ENCODE measurements at places on chromosomes 1 and 21. TPM values are rescaled to one million over a fixed set of nuclear protein-coding genes. Genes with fewer than 3 reads are reported as not detected.

Gene ERICH3
- total RNA-seq, result 0.47 TPM

Gene TLR5
- total RNA-seq, result 0.88 TPM

Gene CDA
- total RNA-seq, result 3.2 TPM

Gene RBM11
- 1.4 TPM for total RNA-seq

GRCh38 chr1:165928075-165928731 lies 100.8 kb downstream of the UCK2 start:
- DNase-seq, result peak; percentile 57

GRCh38 chr1:99704356-99704816 lies 58.5 kb downstream of the PALMD start:
- no peak for DNase-seq

- DNase-seq, result no peak
Observed at GRCh38 chr1:24386241-24386640, 27.3 kb downstream of the STPG1 start.

DNA sequence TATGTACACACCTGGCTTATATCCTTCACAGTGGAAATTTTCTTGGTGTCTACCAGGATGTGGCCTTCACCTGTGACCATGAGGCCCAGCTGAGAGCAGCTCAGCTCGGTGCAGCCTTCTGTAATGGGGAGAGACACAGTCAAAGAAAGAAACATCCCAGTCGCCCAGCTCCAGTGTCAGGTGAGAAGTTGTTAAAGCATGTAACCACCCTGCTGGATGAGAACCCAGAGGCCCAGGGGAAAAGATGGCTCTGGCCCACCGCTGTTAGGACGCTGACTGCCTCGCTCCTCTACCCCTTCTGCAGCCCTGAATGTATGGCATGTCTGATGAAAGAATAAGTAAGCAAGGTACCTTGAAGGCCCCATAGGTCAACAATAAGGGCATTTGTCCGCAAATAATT lies 52.7 kb downstream of the SCCPDH start:
- no peak for DNase-seq

DNA sequence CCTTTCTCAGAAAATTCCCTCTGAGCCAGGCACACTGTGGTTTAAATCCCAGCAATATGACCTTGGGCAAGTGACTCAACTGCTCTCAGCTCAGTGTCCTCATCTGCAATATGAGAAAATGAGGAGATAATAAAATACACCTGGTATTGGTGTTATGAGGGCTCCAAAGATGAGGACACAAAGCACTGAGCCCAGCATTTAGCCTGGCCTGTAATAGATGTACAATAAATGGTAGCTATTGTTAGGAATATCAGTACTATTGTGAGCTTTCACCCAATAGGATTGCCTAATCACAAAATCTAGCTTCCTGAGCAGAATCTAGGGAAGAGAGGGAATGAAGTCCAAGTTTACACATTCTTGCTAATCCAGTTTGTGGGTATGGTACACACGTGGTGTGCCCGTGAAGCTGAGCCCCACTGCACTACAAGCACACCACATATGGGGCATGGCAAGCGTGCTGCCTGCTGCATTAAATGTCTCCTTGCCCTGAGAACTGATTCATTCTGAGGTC lies 24.3 kb upstream of the SLC30A1 start:
- peak; percentile 51 for DNase-seq

- peak; percentile 57 for DNase-seq
Observed at GRCh38 chr1:231584117-231584516, 42.5 kb upstream of the DISC1 start.

- DNase-seq, result no peak
Observed at GRCh38 chr1:240705579-240705978, 93.6 kb upstream of the GREM2 start.
